T-helper 2 cell (primary cell): ENCODE measurements at places on chromosomes 1 and 21.

DNA sequence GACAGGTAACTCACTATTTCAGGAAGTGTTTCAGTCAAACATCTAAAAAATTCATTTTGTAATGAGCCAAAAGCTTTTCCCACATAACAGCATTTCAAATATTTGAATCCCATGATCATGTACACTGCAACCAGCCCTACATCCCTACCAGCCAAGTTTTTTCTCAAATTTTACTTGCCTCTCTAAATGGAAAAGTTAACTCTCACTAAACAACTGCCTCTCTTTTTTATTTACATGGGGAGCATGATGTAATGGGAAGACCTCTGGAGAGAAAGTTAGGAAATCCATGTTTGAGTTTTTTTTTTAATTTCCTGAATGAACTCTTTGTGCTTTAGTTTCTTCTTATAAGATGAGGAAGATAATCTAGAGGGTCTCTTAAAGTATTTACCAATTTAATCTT lies 70.5 kb downstream of the TTLL7 start:
- DNase-seq = no peak

GRCh38 chr1:92425617-92426016 lies 61.1 kb downstream of the GFI1 start:
- no peak for DNase-seq

DNA sequence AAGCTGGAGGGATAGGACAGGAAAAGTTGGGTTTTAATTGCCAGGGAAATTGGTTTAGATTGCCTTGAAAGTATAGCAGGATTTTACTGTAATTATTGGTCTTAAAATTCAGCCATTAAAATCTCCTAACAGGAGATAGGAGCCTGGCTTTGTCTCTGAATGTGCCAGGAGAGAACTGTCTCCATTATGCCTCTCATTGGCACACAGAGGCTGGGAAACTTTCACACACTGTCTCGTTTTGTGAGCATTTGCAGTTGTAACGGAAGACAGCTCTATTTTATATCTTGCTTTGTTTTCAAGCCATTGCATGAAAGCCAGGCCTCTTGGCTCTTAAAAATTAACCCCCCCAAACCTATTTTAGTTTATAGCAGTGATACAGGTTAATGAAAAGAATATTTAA lies 12.5 kb downstream of the DNAJC6 start:
- no peak for DNase-seq

- no peak for DNase-seq
Observed at GRCh38 chr1:155983191-155984024, 5.1 kb upstream of the ARHGEF2 start.

- no peak for DNase-seq
Observed at GRCh38 chr1:161531986-161532643, 7.8 kb downstream of the HSPA6 start.

DNA sequence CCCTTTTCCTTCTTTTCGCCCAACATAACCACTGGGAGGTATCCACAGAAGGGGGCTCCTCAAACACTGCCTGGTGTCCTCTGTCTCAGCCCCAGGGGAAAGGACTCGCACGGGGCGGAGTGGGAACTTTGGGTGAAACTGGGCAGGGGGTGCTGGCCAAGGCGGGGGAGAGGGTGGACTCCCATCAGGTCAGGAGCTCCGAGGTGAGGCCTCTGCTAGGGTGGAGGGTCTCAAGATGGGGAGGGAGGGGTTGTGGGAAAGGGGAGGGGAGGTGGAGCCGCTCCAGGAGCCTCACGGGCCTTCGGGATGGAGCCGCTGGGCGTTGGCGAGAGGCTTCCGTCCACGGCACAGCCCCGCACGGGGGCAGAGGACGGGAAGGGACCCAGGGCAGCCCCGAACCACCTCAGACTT lies 43.2 kb upstream of the POFUT2 start:
- no peak for DNase-seq

DNA sequence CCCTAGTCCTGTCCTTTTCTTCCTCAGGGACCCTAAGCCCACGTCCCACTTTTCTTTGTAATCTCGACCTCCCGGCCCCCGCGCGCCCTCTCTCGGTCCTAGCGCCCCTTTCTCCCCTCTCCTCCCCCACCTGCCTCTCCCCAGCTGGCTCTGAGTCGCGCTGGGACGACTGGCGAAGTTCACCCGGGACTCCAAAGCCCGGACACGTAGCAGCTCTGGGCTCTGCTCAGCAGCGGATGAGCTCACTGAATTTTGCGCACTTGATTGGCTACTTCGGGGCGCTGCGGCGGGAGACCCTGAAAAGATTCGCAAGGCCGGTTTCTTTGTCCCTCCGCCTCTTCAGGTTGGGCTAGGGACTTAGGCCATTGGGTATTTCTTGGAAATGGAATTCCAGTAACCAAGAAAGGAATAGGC lies 16.3 kb upstream of the ACKR1 start:
- no peak for DNase-seq

- DNase-seq = no peak
Observed at GRCh38 chr1:51525295-51525694, 6.2 kb upstream of the EPS15 start.

DNA sequence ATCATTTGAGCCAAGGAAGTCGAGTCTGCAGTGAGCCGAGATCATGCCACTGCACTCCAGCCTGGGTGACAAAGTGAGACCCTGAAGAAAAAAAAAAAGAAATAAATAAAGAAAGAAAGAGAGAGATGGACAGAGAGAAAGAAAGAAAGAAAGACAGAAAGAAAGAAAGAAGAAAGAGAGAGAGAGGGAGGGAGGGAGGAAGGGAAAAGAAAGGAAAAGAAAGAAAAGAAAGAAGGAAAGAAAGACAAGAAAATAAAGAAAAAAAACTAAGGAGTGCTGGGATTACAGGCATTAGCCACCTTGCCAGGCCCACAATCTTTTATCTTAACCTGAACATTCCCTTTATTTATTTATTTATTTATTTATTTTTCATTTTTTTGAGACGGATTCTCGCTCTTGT lies 51.7 kb upstream of the SOD1 start:
- no peak for DNase-seq
